ENCODE measurements at places on chromosomes 11 and 22.

GRCh38 chr11:57645689-57646085, 4.0 kb downstream of the YPEL4 start:
- no peak for DNase-seq

DNA sequence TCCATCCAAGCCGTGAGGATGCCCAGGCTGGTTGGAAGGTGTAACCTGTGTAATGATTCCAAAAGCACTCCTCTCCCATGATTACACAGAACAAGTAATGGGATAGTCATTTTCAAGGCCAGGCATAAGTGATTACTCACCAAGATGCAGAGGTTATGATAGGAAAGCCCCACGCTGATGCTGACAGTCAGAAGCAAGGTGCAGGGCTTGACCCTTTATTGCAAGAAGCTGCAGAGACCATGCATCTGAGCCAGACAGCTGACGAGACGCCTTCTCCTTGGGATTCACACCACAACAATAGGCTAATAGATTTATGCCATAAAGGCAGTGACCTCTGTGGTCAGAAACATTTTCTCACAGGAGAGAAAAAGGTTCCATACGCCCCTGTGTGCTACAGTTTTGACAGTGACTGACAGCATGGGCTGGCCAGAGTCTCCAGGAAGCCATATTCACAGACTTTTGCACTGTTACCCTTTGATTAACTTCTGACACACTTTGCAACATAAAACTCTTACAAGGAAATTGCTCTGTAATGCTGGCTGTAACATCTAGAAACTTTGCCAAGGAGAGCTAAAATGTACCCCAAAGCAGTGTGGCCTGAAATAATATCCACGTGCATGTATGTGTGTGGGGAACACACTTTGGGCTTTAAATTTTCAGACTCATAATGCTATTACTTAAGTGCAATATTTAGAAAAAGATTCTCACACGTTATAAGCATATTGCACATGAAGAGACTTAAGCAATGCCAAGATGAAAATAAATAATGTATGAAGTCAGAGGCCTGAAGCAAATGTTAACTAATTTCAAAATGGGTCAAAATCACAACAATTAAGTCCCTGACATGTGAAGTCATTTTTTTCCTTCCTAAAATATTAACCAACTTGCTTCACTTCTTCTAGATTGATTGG, 1079.0 kb upstream of the TENM4 start:
- DNase-seq, result no peak

DNA sequence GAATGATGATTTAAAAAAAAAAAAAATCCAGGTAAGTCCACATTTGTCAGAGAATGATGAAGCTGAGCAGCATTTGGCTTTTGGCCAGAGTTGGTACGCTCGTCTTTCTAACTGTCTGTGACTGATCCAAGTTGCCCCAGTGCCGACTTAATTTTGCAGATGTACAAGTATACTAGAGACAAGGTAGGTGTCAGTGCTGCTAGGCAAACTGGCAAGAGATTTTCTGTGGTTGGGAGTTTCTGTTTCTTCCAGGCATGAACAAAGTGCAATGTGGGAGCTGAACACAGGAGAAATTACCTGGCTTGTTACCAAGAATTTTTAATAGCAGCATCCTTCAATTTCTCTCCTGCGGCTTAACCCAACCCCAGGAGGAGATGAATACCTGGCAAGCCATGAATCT, 307.7 kb downstream of the BUD13 start:
- no peak for DNase-seq

- no peak for DNase-seq
These were observed 4.8 kb downstream of the PMM1 start for GRCh38 chr22:41584881-41585280.

DNA sequence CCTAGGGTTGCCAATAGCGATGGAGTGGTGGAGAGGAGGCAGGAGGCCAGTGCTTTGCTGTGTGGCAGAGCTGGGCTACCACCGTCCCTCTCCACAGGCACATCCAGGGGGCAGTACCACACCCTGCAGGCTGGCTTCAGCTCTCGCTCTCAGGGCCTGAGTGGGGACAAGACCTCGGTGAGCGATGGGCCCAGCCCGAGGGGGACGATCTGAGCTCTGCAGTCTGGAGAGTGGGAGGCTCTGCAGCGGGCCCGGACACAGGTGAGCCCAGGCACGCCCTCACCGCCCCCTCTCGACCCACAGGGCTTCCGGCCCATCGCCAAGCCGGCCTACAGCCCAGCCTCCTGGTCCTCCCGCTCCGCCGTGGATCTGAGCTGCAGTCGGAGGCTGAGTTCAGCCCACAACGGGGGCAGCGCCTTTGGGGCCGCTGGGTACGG, 2.5 kb downstream of the PKP3 start:
- DNase-seq, result no peak

DNA sequence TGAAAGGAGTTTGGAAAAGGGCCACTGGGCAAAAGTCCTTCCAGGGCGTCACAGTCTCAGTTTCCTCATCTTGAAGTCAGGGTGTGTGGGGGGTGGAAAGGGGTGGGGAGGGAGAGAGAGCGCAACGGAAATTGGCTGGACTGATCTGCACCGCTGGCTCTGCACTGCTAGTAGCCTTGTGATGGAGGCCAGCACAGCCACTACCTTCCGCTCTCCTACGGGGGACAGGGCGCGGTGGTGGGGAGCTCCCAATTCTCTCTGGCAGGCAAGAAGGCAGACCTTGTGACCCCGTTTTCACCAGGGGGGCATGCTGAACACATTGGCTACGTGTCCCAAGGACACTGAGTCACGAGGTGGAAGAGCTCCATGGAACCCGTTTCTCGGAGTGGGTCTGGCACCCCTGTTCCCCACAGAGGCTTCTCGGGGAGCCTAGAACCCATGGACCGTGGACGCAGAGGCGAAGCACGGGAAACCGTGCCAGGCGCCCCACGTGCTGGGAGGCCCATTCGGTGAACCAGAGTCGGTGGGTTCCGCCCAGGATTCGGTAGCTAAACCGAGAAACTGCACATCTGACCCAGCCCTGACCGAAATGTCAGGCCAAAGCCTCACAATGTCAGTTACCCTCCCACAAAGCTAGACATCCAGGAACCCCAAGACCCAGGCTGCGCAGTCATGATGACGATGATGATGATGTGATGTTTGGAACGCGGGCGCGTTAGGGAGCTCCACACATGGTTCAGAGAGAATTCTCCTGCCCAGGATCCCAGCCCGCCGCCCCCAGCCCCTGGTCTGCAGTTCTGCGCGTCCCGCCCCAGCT, 28.3 kb upstream of the WNT11 start:
- DNase-seq, result peak; percentile 38
